CD4-positive, alpha-beta T cell treated with Interleukin-12 subunit alpha and Interleukin-12 subunit beta, for 1 hour (primary cell): ENCODE measurements at places on chromosomes 3 and 15.

DNA sequence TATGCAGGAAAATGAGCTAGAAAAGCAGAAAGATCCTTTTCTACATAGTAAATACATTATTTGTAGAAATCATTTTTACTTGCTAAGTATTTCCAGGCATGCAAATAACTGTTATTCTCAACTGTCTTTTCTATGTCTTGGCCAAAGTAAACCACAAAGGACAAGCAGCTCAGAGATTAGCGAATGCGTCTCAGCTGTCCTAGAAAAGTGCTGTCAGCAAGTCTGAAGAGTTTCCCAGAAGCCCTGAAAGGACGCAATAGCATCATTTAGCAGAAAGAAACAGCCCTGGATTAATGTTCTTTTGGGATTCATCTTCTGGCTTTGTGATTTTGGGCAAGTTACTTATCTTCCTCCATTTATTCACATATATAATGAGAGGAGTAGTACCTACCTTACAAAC is 100.3 kb downstream of the ZIC1 start:
- DNase-seq, result no peak

DNA sequence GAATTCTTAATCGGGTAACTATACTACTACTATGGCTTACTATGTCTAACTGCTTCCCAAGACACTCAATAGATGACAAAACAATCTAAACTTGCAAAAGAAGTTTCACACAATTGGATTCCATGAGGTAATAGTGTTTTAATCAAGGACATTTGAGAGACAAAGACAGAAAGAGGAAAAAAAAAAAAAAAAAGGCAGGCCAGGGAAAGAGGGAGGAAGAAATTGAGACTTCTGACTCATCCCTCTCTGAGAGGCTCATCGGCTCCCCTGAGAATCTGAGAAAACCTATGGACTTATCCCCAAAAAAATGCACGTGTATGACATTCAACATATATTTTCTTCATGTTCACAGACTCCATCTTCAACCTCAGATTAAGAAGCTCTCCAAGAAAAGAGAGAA is 61.0 kb downstream of the SCAPER start:
- no peak for DNase-seq

DNA sequence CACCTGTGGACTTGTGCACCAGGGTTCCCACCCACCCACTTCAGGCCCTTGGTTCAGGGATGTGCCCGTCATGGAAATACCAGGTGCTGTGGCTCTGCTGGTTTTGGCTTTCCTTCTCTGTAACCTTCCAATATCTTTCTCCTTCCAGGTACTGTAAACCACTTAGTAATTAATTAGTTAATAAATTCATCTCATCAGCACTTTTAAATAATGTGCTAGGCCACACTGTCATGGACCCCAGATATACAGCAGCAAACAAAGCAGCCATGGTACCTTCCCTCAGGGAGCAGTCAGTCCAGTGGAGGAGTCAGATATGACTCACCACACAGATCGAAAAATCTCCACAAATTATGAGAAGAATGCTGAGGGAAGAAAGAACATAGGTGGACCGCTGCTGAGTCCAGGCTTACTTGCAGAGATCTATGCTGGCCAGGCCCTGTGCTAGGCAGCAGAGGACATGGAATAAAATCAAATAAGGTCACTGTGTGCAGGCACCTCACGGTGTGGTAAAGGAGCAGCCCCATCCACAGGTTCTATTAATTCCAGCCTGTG is 6.8 kb upstream of the GATA2 start:
- DNase-seq, result no peak

GRCh38 chr15:100940767-100941379 is 21.7 kb downstream of the LRRK1 start:
- peak; percentile 20 for DNase-seq

DNA sequence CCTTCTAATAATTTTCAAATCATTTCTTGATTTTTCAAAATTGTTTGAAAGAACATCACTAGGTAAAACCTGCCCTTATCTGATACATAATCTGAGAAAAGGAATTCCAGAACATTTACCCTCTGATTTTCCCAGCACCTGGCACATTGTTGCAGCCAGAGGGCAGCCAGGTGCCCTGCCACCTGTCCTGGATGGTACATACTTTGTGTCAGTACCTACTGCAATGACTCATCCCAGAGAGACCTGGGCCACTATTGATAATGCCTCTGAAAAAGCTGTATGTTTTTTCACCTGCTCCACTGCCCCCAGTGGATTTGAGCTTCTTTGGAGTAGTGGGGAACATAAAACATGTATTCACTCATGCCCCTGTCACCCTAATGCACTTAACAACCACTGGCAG is 648.9 kb upstream of the GBE1 start:
- no peak for DNase-seq

- no peak for DNase-seq
These were observed 950.1 kb downstream of the FHIT start for GRCh38 chr3:60301142-60301541.

DNA sequence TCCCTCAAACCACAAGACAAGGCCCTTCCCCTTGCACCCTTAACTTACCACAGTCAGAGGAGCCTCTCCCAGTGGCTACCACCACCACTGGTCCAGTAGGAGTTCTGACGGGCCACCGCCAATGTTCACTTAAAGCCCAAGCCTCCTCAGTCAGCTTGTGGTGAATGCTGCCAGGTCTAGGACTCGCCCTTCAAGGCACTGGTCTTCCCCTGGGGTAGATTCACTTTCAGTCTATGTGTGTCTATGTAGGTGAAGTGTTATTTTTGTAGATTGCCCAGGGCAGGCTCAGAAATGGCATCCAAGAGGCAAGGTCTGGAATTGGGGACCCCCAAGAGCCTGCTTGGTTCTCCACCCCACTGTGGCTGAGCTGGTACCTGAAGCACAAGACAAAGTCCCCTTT is 15.4 kb upstream of the CASR start:
- no peak for DNase-seq

DNA sequence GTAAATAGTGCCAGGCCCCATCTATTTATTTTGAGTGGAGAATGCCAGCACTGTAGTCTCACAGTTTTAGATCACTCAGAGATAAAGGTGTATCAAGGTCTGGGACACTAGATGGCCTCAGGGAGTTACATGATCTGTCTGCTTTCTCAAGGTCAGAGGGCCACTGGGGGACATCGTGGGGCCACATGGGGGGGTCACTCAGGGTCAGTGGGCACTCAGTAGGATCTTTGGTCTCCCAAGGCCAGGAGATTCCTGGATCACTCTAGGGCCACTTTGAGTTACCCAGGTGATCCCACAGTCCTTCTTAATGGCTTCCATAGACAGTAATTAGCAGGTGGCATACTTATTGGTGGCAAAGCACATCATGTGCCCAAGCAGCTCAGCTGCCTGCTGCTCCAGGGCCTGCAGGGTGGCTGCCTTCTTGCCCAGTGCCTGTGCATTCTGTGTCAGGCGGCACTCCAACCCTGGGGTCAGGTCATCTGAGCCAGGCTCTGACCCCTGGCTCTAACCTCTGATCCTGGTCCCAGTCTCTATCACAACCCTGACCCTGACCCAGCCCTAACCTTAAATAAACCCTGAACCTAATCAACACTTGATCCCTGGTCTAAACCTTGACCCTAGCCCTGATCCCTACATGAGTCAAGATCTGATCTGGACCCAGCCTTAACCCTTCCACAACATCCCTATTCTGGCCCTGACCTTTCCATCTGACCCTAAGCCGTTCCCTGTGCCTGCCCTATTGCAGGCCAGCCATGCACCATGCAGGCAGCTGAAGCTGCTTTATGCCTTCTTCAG is 1.8 kb upstream of the LAMB2 start:
- DNase-seq, result no peak

GRCh38 chr3:47016934-47017435 is 37.5 kb downstream of the NBEAL2 start:
- DNase-seq, result peak; percentile 33

DNA sequence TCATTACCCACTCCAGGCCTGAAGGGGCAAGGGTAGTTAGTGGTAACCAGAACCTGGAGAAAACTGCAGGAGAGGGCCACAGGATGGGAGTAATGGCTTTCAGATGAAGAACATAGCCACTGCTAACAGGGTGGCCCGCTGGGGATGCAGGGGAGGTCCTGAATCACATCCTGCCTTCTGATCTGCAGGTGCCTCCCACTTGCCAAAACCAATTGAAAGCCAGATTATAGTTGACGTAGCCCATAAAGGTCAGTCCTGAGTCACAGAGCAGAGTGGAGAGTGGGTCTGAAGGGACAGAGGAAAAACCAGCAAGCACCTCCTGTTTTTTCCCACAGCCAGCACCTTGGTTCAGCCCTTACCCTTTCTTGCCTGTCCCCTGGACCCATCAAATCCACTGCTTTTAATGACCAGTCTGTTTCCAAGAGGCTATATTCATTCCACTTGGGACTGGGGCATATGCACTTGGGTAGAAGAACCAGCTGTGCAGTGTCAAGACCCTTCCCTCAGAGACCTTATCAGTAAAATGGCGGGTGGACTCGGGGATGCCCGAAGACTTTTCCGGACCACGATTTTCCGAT is 646 bp upstream of the SLC35G2 start:
- peak; percentile 40 for DNase-seq

DNA sequence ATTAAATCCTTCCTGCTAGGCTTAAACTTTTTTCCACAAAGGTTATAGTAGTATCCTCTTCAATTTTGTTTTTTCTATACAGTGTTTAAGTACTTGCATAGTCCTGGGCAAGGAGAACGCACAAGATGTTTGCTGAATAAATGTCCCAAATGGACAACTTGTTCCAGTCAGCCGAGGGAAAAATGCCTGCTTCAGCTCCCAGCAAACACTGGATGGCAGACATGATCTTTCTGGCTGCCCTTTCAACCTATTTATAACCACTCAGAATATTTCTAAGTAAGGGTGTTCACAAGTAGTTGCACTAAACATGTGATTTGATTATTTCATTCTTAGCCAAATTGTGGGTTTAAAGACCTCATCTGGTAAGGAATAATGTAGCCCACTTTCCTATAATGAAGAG is 29.8 kb downstream of the GNB4 start:
- DNase-seq, result no peak

DNA sequence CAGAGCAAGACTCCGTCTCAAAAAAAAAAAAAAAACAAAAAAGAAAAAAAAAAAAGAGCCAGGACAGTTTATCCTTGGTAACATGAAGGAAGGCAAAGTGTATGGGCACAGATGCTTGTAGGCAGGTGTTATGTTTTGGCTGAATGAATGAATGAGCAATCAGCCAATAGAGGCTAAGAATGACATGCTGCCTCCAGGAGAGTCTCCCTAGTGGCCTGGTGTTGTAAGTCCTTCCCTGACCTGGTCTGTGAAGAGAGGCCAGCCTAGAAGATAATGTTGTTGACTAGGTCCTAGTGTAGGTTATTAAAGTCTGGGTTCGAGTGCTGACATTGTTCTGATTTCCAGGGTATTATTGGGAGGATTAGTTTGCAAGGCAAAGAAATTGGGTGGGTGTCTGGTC is 24.9 kb downstream of the GYG1 start:
- no peak for DNase-seq

DNA sequence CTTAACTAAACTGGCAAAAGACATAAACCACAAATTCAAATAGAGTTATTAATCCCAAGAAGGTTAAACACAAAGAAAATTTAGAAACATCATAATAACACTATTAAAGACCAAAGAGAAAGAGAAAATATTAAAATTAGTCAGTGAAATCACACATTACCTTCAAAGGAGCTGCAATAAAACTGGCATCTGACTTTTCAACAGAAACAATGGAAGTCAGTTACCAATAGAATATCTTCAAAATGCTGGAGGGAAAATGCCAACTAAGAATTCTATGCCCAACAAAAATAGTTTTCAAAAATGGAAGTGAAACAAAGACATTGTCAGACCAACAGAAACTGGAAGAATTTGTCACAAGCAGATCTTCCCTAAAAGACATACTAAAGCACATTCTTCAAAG is 68.7 kb upstream of the RNF7 start:
- DNase-seq, result no peak

- no peak for DNase-seq
These were observed 14.3 kb upstream of the SHQ1 start for GRCh38 chr3:72862314-72863090.

- DNase-seq, result no peak
These were observed 93.3 kb upstream of the HACD2 start for GRCh38 chr3:123678108-123678511.

- no peak for DNase-seq
These were observed 436.9 kb upstream of the ZNF717 start for GRCh38 chr3:76222201-76222600.

DNA sequence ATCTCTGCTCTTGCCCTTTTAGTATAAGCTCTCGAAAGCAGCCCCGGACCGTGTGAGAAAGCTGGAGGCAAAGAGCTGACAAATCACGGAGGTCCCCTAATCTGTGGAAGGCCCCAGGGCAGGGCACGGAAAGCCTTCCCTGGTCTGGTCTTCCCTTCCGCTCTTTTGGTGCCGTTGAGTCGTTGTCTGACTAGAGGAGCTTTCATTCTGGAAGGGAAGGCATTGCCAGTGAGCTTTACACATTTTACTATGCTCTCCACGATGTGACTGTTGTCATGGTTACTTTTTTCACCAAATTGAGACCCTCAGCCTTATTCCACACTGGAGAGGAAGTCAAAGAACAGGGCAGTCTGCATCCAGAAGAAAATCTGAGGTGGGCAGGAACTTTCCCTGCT is 71.7 kb downstream of the CYP19A1 start:
- no peak for DNase-seq

- no peak for DNase-seq
These were observed 293.3 kb downstream of the ZIC1 start for GRCh38 chr3:147702509-147702908.

DNA sequence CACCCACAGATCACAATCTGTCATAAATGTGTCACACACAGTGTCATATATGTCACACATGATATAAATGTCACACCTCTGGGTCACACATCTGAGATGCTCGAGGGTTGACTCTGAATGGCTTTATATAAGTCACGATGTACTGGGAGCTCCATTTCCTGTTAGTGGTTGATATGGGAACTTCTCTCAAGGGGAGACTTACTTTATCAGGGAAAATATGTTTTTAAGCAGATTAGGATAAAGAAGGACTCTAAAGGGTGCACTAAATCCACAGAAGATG is 83.9 kb upstream of the MEF2A start:
- no peak for DNase-seq

DNA sequence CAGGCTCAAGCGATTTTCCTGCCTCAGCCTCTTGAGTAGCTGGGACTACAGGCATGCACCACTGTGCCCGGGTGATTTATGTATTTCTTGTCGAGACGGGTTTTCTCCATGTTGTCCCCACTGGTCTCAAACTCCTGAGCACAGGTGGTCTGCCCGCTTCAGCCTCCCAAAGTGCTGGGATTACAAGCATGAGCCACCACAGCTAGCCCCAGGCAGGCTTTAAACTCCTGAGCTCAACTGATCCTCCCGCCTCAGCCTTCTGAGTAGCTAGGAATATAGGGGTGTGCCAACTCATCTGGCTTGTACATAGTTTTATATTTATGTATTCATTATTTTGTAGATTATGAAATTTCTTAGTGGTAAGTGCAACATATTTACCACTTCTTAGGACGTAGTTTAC is 198.8 kb upstream of the MCTP2 start:
- no peak for DNase-seq
